ENCODE measurements at places on chromosomes 2 and 18. TPM values are rescaled to one million over a fixed set of nuclear protein-coding genes. Genes with fewer than 3 reads are reported as not detected.

DNA sequence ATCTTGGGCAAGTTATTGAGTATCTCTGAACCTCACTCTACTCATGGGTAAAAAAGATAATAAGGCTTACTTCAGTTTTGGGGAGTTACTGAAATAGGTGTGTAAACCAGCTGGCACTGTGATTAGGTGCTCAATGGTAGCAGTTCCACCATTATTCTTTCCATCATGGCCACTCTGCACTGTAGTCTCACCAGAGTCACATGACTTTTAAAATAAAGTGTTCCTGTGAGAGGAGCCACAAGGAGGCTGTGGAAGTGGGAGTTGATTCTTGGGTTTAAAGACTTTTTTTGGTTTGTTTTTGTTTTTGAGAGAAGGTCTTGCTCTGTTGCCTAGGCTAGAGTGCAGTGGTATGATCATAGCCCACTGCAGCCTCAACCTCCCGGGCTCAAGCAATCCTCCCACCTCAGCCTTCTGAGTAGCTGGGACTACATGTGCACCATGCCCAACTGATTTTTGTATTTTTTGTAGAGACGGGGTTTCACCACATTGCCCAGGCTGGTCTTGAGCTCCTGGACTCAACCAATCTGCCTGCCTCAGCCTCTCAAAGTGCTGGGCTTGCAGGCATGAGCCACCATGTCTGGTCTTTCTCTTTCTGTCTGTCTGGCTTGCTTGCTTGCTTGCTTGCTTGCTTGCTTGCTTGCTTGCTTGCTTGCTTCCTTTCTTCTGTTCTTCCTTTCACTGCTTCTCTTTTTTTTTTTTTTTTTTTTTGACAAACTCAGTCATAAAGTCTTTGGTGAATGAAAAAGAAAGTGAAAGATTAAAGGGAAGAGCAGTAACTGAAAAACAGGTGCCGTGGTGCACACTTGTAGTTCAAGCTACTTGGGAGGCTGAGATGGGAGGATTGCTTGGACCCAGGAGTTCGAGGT lies 21.2 kb upstream of the ACVR1 start:
- no peak overlapping the region for H3K27ac ChIP-seq
- H3K36me3 ChIP-seq = no peaks in the 10 kb centered on the region
- no peaks in the 10 kb centered on the region for H3K27me3 ChIP-seq
- H3K4me1 ChIP-seq = peaks cover 3% of the 10 kb centered on the region
- no peak overlapping the region for H3K4me3 ChIP-seq
- no peak for DNase-seq

DNA sequence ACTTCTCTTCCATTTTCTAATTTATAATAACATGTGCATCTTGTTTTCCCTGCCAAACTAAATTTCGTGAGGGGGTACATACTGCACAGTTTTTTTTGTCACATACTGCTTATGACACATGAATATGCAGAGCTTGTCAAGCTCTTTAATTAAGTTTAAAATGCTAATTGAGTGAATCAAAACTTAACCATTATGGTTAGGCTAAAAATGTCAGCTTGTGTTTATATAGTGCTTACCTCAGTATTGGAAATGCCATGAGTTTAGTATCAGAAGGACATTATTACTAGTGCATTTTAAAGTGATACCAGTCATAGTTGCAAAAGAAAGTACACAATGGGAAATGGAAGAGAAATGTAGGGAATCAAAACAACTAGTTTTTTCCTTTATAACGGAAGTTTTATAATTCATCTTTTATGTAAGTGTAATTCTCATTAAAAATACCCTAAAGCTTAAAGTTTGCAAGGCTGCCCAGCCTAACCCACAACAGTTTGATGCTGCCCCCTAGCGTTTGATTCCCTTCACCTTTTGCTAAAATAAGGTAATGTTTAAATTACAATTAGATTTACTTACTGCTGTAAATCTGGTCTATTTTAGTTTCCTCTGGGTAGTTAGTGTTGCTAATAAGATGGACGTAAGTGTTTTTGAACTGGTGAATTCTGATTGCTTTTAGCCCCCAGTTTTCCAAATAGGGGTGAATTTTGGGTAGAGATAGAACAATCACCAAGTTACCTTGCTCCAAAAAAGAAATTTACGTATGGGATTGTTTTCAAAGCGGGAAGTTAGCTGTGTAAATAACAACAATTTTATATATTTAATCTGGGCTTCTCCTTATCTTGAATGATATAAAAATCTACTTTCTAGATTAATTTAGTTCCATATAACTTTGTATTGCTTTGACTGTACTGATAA lies 3.2 kb downstream of the SLC39A10 start:
- H3K4me1 ChIP-seq = peaks cover 7% of the 10 kb centered on the region
- H3K27ac ChIP-seq = no peak overlapping the region
- H3K4me3 ChIP-seq = peak overlapping the region; percentile 96
- DNase-seq = peak; percentile 82
- no peaks in the 10 kb centered on the region for H3K27me3 ChIP-seq

- H3K36me3 ChIP-seq = no peaks in the 10 kb centered on the region
- no peak for DNase-seq
- peaks cover 2% of the 10 kb centered on the region for H3K4me1 ChIP-seq
Measured at GRCh38 chr2:176182671-176183070, 5.8 kb upstream of the HOXD1 start.

GRCh38 chr2:100211521-100211920 lies 69.1 kb upstream of the AFF3 start:
- peaks cover 2% of the 10 kb centered on the region for H3K4me1 ChIP-seq
- H3K27ac ChIP-seq = no peak overlapping the region
- no peak overlapping the region for H3K4me3 ChIP-seq
- peaks cover 2% of the 10 kb centered on the region for H3K27me3 ChIP-seq
- no peaks in the 10 kb centered on the region for H3K36me3 ChIP-seq

DNA sequence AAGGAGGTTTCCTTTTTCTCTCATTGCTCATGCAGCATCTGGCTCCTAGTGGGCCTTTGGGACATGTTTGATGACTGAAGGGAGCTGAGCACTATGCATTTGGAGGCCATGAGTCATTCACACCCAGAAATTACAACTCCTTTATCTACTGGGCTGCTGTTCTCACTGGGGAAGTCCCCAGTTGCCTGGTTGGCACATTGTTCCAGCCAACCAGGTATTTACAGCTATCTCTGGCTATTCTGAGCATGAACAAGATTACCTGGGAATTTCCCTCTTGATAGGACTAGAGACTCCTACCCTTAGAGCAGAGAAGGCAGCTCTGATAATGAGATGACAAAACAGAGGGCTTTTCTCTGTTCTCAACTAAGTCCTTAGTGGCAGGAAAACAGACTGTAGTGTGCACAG lies 206.5 kb downstream of the SETBP1 start:
- no peaks in the 10 kb centered on the region for H3K4me1 ChIP-seq
- no peak overlapping the region for H3K4me3 ChIP-seq
- H3K27me3 ChIP-seq = no peaks in the 10 kb centered on the region
- H3K27ac ChIP-seq = no peak overlapping the region
- H3K36me3 ChIP-seq = no peaks in the 10 kb centered on the region

Gene ATP8B1
- total RNA-seq = 136 TPM

Gene ADRA2B
- total RNA-seq = not detected

GRCh38 chr2:207167099-207167923 lies 1.6 kb upstream of the KLF7 start:
- peaks cover 3% of the 10 kb centered on the region for H3K4me1 ChIP-seq
- no peaks in the 10 kb centered on the region for H3K36me3 ChIP-seq
- H3K27ac ChIP-seq = peak overlapping the region; percentile 100
- peak overlapping the region; percentile 64 for H3K4me3 ChIP-seq
- H3K27me3 ChIP-seq = no peaks in the 10 kb centered on the region

Gene IL36G
- total RNA-seq = not detected

Gene SLC9A2
- total RNA-seq = not detected

Gene BCL11A
- total RNA-seq = 1.7 TPM

- H3K27me3 ChIP-seq = no peaks in the 10 kb centered on the region
- DNase-seq = peak; percentile 18
- no peak overlapping the region for H3K27ac ChIP-seq
Measured at GRCh38 chr2:147925886-147926285, 81.1 kb downstream of the ACVR2A start.

Gene GCG
- total RNA-seq = not detected

Gene BMP10
- not detected for total RNA-seq

Gene CRACDL
- total RNA-seq = not detected

DNA sequence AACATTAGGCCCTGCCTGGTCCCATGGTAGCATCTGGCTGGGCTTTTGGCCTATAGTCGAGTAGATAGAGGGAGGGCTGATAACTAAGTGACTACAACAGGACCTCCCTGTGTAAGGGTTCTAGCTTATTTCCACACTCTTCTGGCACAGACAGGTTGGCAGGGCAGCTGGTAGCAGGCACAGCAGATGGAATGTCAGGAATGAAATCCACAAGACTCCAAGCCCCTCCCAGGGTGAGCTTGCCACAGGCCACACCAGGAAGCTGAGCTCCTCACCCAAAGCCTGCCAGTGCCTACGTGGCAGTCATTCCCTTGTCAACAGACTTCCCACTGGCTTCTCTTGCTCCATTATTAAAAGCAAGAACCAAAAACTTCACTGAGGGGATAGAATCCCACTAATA lies 20.7 kb upstream of the C1QL2 start:
- no peak for DNase-seq
- no peak overlapping the region for H3K27ac ChIP-seq
- H3K4me3 ChIP-seq = no peak overlapping the region
- no peaks in the 10 kb centered on the region for H3K36me3 ChIP-seq

DNA sequence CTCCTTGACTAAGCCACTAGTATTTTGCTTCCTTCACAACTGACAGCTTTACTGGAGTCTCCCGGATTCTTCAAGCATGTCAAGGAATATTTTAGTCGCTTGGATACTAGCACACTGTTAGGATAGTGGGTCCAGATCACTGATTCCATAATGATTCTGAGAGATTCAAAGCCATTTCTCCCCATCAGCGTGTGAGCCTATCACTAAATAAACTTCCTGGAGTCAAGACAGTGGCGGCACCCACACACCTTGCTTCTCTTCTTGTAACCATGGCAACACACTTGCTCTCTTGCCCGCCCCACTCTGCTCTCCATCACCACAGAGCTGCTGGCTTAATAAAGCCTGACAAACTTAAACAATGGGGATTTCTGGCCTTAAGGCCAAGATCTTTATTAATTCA lies 245.1 kb downstream of the LRRTM1 start:
- no peak overlapping the region for H3K4me3 ChIP-seq
- no peak for DNase-seq
- H3K27me3 ChIP-seq = no peaks in the 10 kb centered on the region
- no peak overlapping the region for H3K27ac ChIP-seq

GRCh38 chr2:85277416-85278158 lies 50.2 kb downstream of the TGOLN2 start:
- DNase-seq = peak; percentile 89
- H3K4me3 ChIP-seq = no peak overlapping the region
- no peaks in the 10 kb centered on the region for H3K36me3 ChIP-seq
- peak overlapping the region; percentile 87 for H3K27ac ChIP-seq
- H3K4me1 ChIP-seq = peaks cover 36% of the 10 kb centered on the region

DNA sequence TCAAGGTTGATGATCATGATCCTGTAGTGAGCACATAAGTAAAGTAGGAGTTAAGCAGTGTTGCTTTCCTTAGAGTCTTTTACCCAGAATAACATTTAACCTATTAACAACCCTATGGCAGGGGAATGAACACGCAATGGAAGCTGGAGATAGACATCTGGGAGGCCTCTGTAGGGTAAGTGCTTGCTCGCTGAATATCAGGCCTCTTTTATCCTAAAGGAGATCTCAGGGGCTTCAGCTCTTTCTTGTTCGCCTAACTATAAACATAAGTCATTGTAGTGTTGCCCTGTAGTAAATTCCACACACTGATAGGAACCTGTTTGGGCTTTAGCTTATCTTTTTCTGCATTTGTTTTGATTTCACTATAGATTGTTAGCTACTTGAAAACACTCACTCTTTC lies 174.4 kb upstream of the TCF4 start:
- H3K27me3 ChIP-seq = no peaks in the 10 kb centered on the region
- H3K27ac ChIP-seq = no peak overlapping the region
- no peak overlapping the region for H3K4me3 ChIP-seq

- DNase-seq = no peak
- peak overlapping the region; percentile 64 for H3K27ac ChIP-seq
- no peak overlapping the region for H3K4me3 ChIP-seq
- H3K27me3 ChIP-seq = no peaks in the 10 kb centered on the region
Measured at GRCh38 chr18:76475450-76476194, 19.4 kb downstream of the ZNF516 start.

DNA sequence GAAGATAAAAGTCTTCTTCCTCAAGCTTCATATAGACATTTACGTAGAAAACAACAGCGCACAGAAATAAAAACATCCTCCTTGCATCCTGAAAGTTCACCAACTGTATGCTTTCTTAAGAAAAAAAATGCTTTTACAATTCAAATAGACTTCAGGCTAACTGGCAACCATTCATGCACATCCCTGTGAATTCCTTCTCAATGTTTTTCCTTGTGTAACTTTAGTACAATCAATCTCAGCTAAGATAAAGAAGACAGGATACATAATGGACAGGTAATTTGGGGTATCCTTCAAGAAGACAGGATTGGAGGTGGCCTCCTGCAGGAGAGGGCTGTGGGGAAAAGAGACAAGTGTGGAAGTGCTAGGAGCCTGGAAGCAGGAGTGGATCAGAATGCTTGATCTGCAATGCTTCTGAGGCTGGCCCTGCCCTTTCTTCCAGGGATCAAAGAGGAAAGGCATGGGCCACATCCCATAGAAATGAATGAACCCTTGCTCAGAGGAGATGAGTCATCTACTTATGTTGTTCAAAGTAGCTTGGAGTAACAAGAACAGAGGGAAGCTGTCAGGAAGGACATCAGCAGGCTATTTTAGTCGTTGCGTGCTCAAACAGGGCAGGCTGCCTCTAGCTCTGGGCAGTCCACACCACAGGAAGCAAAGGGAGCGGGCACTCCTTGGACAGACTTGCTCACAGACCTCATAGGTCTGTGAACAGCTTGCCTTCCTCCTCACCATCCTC lies 126.6 kb downstream of the TMEM131 start:
- H3K36me3 ChIP-seq = no peaks in the 10 kb centered on the region
- peak; percentile 94 for DNase-seq
- H3K27ac ChIP-seq = peak overlapping the region; percentile 56
- H3K4me1 ChIP-seq = peaks cover 5% of the 10 kb centered on the region
- no peak overlapping the region for H3K4me3 ChIP-seq

DNA sequence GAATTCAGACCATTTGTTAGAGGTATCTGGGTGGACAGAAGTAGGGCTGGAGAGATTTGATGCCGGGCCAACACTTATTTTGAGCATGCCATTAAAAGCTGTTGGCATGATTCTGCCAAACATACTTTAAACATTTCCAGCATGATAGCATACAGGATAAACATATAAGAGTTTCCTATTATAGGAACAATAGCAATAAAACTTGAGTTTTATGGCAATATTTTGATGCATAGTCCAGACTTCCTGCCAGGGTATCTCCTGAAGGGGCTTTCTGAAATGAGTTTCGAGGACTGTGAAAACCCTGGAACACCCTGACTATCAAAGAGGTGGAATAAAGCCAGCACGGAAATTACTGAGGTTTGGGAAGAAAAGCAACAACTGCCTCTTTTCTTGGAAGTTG lies 1398.0 kb upstream of the NXPH2 start:
- H3K27ac ChIP-seq = no peak overlapping the region
- H3K27me3 ChIP-seq = no peaks in the 10 kb centered on the region
- DNase-seq = no peak
- H3K36me3 ChIP-seq = no peaks in the 10 kb centered on the region
